ENCODE measurements at places on chromosomes 12 and 14.
A peak's percentile ranks its signal among the peaks of the same experiment; 100 is the strongest.

GRCh38 chr12:132484891-132485441, 5.0 kb upstream of the FBRSL1 start:
- DNase-seq = no peak

DNA sequence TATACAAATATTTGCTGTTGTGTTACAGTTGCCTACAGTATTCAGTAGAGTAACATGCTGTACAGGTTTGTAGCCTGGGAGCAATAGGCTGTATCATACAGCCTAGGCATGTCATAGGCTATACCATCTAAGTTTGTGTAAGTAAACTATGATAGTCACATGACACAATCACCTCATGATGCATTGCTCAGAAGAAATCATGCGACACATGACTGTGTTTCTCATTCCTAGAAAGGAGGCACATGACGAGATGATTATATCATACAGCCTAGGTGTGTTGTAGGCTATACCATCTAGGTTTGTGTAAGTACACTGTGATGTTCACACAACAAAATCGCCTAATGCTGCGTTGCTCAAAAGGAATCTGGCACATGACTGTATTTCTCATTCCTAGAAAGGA, 31.9 kb downstream of the NOPCHAP1 start:
- no peak for DNase-seq

GRCh38 chr14:35375558-35376025, 29.0 kb downstream of the NFKBIA start:
- peak; percentile 57 for DNase-seq

GRCh38 chr14:85580536-85581140, 50.7 kb downstream of the FLRT2 start:
- no peak for DNase-seq

Data from fibroblast of skin of scalp (primary cell).